Activated CD8-positive, alpha-beta memory T cell treated with anti-CD3 and anti-CD28 coated beads, Interleukin-2, amount 10 ng/mL, durations not matched to agents 7 days and 5 days (primary cell): ENCODE measurements at places on chromosomes 2 and 18. TPM values are rescaled to one million over a fixed set of nuclear protein-coding genes. Genes with fewer than 3 reads are reported as not detected.

DNA sequence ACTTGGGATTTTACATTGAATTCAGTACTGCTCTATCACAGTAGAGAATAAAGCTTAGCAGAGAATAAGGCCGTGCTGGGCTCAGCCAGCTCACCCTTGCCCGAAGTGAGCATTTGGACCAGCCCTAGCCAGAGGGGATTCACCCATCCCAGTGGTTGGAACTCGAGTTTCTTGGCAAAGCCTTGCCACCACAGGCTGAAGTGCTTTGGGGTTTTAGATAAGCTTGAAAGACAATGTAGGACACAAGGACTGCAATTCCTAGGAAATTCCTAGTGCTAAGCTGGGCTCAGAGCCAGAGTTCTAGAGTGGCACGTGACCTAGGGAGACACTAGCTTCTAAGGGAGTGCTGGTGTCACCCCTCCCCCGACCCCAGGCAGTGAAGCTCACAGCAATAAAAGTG is 28.0 kb downstream of the SERPINB11 start:
- DNase-seq = no peak
- no peak overlapping the region for H3K4me3 ChIP-seq
- no peaks in the 10 kb centered on the region for H3K27me3 ChIP-seq

DNA sequence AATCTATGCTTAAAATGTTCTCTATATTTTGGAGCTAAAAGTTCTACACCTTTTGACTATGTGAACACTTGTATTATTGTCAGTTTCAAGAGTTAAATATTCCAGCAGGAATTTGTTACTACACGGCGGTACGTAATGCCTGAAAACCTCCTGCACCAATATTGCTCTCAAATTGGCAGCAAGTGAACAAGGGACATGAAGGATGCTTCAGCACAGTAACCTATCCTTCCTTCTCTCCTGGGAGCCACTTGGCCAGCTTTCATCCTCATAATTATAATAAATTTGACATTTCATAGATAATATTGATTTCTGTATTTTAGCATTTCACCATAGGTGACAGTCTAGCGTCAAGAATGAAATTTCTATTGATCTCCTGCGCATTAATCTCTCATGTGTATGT is 197.6 kb downstream of the NR4A2 start:
- H3K27me3 ChIP-seq = peaks cover 3% of the 10 kb centered on the region
- H3K36me3 ChIP-seq = no peaks in the 10 kb centered on the region
- no peak overlapping the region for H3K4me3 ChIP-seq
- no peak for DNase-seq

GRCh38 chr2:113255140-113256070 is 23.3 kb downstream of the PAX8 start:
- peaks cover 39% of the 10 kb centered on the region for H3K36me3 ChIP-seq
- H3K27ac ChIP-seq = no peak overlapping the region
- H3K4me1 ChIP-seq = peaks cover 59% of the 10 kb centered on the region

GRCh38 chr2:241950413-241951315 is 81.1 kb downstream of the RTP5 start:
- H3K27me3 ChIP-seq = no peaks in the 10 kb centered on the region
- H3K27ac ChIP-seq = no peak overlapping the region
- H3K36me3 ChIP-seq = no peaks in the 10 kb centered on the region
- peak; percentile 73 for DNase-seq

DNA sequence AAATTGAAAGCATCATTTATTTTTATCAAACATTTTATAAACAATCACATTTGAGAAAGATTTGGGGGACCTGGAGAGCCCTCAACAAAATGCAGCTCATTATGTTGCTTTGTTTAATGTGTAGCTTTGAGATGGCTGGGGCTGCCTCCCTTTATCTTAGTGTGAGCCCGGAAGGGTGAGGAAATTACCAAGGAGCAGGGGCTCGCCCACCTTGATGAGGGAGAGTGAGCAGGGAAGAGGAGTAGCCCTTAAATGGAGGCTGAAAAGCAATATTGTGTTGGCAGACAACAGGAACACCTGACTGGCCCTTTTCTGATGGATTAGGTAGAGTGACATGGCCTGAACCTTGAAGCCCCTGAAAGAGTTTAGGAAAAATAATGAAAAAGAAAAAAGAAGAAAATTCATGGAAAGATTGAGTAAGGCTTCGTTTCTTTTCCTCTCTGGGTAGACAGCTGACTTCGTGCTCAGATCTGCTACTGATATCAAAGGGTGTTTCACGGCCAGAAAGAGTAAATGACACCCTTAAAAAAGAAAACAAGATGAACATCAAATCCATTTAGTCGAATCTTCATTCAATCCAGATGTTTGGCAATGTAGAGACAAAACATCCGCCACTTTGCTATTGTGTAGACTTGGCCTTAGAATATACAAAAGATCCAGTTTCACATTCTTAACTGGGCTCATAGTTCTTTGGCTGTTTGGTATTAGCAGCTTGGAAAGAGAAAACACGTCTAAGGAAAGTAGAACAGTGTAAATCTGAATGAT is 206.5 kb upstream of the TCF4 start:
- no peak overlapping the region for H3K4me3 ChIP-seq
- no peaks in the 10 kb centered on the region for H3K27me3 ChIP-seq
- no peak overlapping the region for H3K27ac ChIP-seq

DNA sequence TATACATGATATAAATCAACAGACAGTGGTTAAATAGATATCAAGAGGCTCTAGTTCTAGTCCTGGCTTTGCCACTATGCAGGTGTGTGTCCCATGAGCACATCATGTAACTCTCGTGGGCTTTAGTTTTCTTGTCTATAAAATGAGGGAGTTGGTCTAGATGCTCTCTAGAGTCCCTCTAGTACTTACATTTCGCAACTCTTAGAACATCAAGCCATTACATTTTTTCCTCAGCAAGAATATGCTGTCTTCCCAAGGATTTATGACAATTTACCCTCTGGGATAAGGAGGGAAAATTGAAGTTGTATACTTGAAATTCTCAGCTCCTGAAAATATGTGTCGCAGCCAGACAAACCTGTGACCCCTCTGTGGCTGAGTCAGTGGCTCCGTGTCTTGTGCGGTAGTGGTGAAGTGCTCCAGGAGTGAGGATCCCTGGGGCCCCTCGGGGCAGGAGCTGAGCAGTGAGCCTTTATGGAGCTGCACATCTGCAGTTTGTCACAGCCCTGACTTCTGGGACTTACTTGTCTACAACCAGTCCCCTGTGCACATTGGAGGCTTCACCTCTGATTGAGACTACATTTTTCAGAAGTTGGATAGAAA is 6.8 kb downstream of the PKP4 start:
- H3K27me3 ChIP-seq = peaks cover under 1% of the 10 kb centered on the region
- no peak overlapping the region for H3K4me3 ChIP-seq
- H3K4me1 ChIP-seq = peaks cover 14% of the 10 kb centered on the region

DNA sequence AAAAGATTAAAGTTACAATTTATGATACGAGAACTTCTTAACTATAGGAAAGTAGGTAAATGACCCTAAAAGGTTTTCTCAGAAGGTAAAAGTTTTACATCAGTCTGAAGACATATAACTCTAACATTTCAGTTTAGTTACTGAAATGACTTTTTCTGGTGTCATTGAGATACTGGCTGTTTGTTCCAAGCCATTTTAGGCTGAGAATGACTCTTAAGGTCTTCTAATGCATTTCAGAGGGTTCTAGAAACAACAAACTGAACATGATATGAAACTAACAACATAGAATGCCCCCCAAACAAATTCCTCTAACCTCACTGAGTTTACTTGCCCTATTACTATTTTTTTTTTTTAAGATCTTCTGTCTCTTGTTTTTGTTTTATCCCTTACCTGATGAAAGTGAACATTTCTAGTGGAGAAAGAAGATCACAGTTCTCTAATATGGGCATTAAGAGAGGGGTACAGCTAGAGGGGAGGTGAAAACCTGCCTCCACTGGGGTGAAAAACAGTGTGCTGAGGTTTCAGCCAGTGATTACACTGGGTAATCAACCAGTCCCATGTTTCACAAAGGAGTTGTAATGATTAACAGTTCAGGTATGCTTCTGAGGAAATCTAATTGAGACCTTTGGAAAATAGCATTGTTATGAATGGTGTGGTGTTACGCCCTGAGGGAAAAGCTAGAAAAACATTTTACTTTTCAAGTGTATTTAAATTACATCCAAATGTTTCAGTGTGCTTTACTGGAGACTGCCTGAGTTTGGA is 11.2 kb downstream of the NABP1 start:
- peaks cover 36% of the 10 kb centered on the region for H3K4me1 ChIP-seq
- no peak overlapping the region for H3K4me3 ChIP-seq
- H3K36me3 ChIP-seq = peaks cover 41% of the 10 kb centered on the region
- H3K27me3 ChIP-seq = no peaks in the 10 kb centered on the region
- no peak for DNase-seq

- no peak for DNase-seq
- H3K27me3 ChIP-seq = no peaks in the 10 kb centered on the region
- H3K4me1 ChIP-seq = peaks cover 4% of the 10 kb centered on the region
- H3K27ac ChIP-seq = no peak overlapping the region
- H3K36me3 ChIP-seq = peaks cover 4% of the 10 kb centered on the region
These were observed 4.0 kb downstream of the TSGA10 start for GRCh38 chr2:99150706-99151105.

DNA sequence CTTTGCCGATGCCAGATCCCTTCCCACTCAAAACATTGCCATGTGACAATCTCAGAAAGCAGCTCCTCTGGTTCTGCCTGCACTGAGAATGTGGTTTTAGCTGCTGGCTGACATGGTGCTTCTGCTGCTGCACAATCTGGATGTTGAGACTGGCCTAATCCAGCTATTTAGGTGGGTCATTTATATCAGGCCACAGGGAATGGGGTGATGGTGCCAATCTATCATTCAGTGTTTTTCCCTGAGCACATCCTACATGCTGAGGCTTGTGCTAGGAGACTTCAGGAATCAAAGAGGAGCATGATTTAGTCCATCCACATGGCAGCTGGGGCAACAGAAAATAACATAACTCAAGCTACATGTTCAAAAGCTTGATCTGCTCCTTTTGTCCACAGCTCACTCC is 144.7 kb downstream of the CYRIA start:
- H3K4me3 ChIP-seq = no peak overlapping the region
- no peak overlapping the region for H3K27ac ChIP-seq
- no peaks in the 10 kb centered on the region for H3K4me1 ChIP-seq
- H3K36me3 ChIP-seq = no peaks in the 10 kb centered on the region
- no peaks in the 10 kb centered on the region for H3K27me3 ChIP-seq

GRCh38 chr2:20212871-20213503 is 11.9 kb downstream of the SDC1 start:
- H3K27me3 ChIP-seq = peaks cover 3% of the 10 kb centered on the region
- no peak overlapping the region for H3K27ac ChIP-seq
- no peaks in the 10 kb centered on the region for H3K4me1 ChIP-seq
- H3K36me3 ChIP-seq = no peaks in the 10 kb centered on the region
- H3K4me3 ChIP-seq = no peak overlapping the region
- DNase-seq = no peak

- H3K27me3 ChIP-seq = peaks cover 16% of the 10 kb centered on the region
- peak overlapping the region; percentile 72 for H3K27ac ChIP-seq
- H3K4me3 ChIP-seq = peak overlapping the region; percentile 69
- H3K4me1 ChIP-seq = peaks cover 5% of the 10 kb centered on the region
These were observed 1.3 kb upstream of the GPC1 start for GRCh38 chr2:240433973-240434727.

- DNase-seq = no peak
- H3K27me3 ChIP-seq = no peaks in the 10 kb centered on the region
- no peaks in the 10 kb centered on the region for H3K4me1 ChIP-seq
These were observed 190.5 kb upstream of the MC4R start for GRCh38 chr18:60563082-60563481.

DNA sequence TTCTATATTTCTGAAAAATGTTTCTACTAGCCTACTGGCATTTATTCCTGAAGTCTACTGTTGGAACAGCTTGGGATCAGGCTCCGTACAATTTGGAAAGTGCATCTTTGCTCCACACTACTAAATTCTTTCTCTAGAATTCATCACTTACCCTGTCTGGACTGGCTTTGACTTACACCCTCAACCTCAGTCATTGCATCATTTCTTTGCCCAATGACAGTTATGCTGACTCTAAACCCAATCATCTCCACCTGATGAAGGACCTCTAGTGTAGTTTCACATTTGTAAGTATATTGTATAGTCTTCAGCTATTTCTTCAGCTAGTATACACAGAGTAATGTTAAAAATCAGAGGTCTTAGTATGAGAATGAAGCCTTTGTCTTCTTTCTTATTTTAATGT is 359.6 kb upstream of the MC4R start:
- H3K4me1 ChIP-seq = no peaks in the 10 kb centered on the region
- H3K27ac ChIP-seq = no peak overlapping the region
- no peak for DNase-seq
- no peaks in the 10 kb centered on the region for H3K27me3 ChIP-seq
- no peak overlapping the region for H3K4me3 ChIP-seq

- DNase-seq = no peak
- H3K36me3 ChIP-seq = no peaks in the 10 kb centered on the region
- no peak overlapping the region for H3K27ac ChIP-seq
- no peaks in the 10 kb centered on the region for H3K4me1 ChIP-seq
These were observed 200.5 kb downstream of the CPS1 start for GRCh38 chr2:210756855-210757254.

- no peaks in the 10 kb centered on the region for H3K36me3 ChIP-seq
- H3K27ac ChIP-seq = no peak overlapping the region
- H3K4me3 ChIP-seq = no peak overlapping the region
These were observed 254.6 kb downstream of the RND3 start for GRCh38 chr2:150232871-150233270.

DNA sequence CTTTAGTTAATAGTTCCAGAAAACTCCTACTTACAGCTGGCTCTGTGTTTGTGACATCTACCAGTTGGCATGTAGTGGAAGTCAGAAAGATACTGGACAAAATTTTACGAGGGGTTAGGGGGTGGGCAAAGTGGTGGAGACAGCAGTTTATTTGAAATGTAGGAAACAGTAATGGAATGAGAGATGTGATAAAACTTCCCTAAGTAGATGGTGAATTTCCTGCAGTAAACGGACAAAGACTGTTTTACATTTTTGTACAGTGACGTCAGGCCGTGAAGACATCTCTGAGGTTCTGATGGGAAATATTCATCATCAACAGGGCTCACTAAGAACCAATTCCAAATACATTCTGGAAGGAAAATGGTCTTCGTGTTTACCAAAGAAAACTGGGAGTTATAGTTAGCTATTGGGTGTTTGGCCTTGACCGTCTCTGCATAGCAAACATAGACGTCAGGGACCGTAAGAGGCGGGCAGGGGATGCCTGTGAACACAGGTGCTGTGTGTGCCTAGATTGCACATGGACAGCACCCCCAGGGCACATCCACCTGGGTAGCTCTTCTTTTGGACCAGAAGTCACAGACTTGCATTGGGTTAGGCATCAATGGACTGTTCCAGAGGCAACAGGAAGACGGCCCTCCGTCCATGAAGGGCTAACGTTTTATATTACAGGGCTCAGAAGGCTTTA is 131.5 kb downstream of the ZNF516 start:
- peaks cover 16% of the 10 kb centered on the region for H3K4me1 ChIP-seq
- no peak overlapping the region for H3K4me3 ChIP-seq
- DNase-seq = no peak
- no peak overlapping the region for H3K27ac ChIP-seq

GRCh38 chr18:50203801-50204604 is 9.1 kb upstream of the MYO5B start:
- DNase-seq = no peak
- no peaks in the 10 kb centered on the region for H3K36me3 ChIP-seq
- H3K27me3 ChIP-seq = peaks cover 64% of the 10 kb centered on the region
- no peak overlapping the region for H3K27ac ChIP-seq
- no peak overlapping the region for H3K4me3 ChIP-seq
- no peaks in the 10 kb centered on the region for H3K4me1 ChIP-seq

The AMMECR1L gene
- total RNA-seq = 18.5 TPM

The DYSF gene
- 8.9 TPM for total RNA-seq

The NFU1 gene
- total RNA-seq = 28.5 TPM

The ANKRD29 gene
- total RNA-seq = not detected

The FOXI3 gene
- total RNA-seq = not detected

The DNAJC5G gene
- total RNA-seq = not detected

The REG3G gene
- not detected for total RNA-seq

The FAM136A gene
- total RNA-seq = 50.2 TPM

The ITGA4 gene
- total RNA-seq = 344 TPM
